Mammary epithelial cell (primary cell): ENCODE measurements at places on chromosomes 4 and X. TPM values are rescaled to one million over a fixed set of nuclear protein-coding genes. Genes with fewer than 3 reads are reported as not detected.

The PPA2 gene
- total RNA-seq = 92.5 TPM

The JAKMIP1 gene
- total RNA-seq = not detected in 2 replicates

The TNIP3 gene
- total RNA-seq = not detected in 2 replicates

The GPAT3 gene
- 8.3 TPM for total RNA-seq

The HTN1 gene
- total RNA-seq = not detected

The CSAG1 gene
- not detected for total RNA-seq

The MGAT4D gene
- not detected in 2 replicates for total RNA-seq

The SHROOM3 gene
- total RNA-seq = 27.4 and 32.8 TPM in 2 replicates

The DDX53 gene
- not detected in 2 replicates for total RNA-seq

The ADH4 gene
- total RNA-seq = not detected in 2 replicates

The ZNF718 gene
- total RNA-seq = 8.9 and 9.2 TPM in 2 replicates
